ENCODE measurements at places on chromosomes 5 and 9.

DNA sequence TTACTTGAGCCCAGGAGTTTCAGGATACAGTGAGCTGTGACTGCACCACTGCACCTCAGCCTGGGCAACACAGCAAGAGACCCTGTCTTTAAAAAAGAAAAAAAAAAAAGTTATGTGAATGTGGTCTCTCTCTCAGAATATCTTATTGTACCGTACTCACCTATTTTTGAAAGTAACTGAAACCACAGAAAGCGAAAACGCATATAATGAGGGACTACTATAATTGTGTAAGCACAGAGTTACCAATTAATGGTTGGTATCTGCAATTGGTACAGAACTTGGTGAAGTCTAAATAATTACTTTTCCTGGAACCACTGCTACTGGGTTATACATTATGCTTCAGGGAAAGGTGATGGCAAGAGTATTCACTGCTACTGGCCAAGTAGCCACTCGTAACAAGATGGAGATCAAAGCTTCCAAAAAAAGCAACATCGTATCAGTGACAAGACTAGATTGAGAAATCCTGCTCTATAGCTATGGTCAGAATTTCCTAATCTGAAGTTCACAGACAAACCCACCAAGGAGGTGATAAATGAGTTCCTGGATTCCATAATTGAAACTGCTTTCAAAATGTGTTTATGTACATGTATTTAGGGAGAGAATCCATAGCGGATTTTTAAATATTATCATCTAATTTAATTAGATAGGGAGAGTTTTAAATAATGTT lies 82.7 kb downstream of the NR6A1 start:
- DNase-seq: no peak

DNA sequence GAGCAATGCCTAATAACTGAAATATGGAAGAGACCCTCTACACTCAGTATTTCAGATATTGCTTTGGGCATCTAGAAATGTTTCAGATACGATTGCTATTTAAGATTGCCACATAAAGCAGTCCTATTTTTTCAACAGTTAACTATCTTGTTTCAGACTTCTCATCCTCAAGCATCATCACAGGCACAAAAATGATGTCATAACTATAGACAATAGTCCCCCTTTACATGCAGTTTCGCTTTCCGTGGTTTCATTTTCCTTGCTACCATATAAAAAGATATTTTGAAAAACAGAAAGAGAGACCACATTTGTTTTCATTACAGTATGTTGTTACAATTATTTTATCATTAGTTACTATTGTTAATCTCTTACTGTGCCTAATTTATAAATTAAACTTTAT lies 347.4 kb downstream of the NDUFS4 start:
- DNase-seq: no peak

DNA sequence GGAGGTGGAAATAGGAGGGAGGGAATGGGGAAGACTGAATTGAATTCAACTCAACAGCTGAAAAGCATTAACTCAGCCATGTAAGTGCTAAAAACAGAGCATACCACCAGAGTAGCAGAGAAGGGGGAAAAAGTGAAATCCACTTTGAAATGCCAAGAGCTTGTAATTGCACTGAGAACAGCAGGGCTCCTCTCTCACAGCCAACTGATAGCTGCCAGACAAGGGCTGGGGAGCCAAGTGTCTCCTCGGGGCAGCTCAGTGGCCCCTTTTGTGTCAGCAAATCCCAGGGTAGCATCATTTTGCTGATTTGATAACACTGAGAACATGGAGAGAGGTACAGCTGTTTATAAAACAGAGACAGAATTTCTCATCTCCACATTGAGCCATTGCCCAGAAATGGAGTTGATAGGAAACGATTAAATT lies 182.5 kb downstream of the FRMD3 start:
- DNase-seq: no peak

- no peak for DNase-seq
Observed at GRCh38 chr5:105773241-105773640, 1897.5 kb downstream of the EFNA5 start.

- no peak for DNase-seq
Observed at GRCh38 chr9:14535161-14535955, 157.9 kb downstream of the ZDHHC21 start.

GRCh38 chr9:123643518-123643917 lies 286.4 kb downstream of the DENND1A start:
- no peak for DNase-seq

DNA sequence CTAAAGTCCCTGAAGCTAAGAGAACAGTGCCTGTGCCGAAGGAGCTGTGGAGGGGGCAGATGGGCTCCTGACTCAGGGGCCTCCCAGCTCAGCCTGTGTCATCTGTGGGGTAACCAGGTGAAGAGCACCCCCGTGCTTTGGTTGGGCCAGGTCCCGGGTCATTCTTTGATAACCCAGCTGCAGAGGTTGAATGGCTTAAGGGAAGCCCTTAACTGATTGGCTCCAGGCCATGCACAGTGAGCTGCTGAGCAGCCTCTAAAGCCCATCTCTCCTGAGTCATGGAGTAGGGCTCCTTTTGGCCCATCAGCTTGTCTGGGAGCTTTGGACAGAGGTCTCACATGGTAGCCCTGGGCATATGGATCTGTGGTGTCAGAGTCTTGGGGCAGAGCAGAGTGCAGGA lies 28.7 kb downstream of the COL27A1 start:
- DNase-seq: no peak

GRCh38 chr5:7422316-7423106 lies 26.6 kb downstream of the ADCY2 start:
- no peak for DNase-seq

DNA sequence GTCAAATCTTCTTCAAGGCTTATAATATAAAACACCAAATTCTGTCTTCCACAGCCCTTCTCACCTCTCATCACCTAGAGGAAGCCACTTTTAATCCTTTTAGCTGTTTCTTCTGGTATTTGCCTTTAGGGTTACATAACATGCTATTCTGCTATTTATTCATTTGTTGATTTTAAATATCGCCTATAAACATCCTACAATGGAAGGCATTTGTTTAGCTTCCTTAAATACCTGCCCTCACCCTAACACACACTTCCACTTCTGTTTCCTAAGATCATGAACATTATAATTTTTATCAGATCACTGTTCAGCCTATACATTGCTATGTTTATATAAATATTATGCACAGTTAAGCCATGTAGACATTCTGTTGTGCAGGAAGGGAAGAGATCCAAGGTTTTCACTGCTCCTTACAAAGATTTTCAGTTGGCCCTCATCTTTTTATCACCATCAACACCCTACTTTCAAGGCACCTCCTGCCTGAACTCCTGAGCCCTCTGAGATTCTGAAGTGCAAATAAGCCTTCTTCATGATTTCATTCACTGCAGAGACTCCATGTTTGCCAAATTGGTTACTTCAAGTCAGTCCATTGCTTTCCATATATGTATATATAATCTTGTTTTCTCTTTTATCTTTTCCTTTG lies 356.9 kb upstream of the ACTBL2 start:
- DNase-seq: no peak

DNA sequence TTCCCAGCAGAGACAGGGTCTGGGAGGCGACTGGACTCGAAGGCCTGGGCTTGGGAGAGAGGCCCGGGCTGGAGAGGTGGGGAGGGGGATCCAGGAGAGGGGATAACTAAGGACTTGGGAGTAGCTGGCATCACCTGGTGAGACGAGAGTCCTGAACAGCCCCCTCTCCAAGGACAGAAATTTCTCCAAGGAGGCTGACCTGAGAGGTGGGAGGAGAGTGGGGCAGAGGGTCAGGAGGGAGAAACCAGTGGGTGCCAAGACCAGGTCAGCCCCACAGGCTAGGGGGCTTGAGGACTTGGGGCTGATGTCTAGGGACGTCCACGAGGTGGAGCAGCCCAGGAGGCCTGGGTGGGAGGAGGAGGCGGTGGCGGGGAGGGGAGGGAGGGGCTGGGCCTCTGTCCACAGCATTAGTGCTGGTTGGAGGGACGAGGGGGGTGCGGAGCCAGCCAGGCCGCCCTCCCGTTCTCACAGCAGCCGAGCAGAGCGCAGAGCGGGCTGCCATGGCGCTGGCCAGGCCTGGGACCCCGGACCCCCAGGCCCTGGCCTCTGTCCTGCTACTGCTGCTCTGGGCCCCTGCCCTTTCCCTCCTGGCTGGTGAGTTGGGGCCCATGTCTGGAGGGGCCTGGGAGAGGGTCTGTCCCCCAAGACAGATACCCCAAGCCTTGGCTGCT lies at the start of gene CRB2:
CRB2 (plus strand) TSS at position 437 of the 671 bp plus-strand sequence; CDS start at position 501, 64 bp downstream.
- no peak for DNase-seq

DNA sequence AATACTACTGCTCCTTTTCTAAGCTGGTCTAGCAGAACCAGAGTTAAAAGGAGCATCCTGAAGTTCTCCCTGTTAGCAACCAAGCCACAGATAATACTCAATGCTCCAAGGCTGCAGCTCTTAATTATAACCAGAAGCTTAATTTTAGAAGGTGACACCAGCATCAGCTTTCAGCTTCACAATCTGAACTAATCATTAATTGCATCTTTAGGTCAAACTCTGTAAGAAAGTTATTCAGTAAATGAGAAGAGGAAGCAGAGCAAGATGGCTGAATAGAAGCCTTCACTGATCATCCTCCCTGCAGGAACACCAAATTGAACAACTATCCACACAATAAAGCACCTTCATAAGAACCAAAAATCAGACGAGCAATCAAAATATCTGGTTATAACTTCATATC lies 38.5 kb downstream of the APBA1 start:
- DNase-seq: no peak

GRCh38 chr5:132439521-132440089 lies 51.0 kb downstream of the IRF1 start:
- peak; percentile 83 for DNase-seq

GRCh38 chr5:821504-821903 lies 29.3 kb downstream of the ZDHHC11 start:
- no peak for DNase-seq

- DNase-seq: no peak
Observed at GRCh38 chr5:168765551-168766425, 186.6 kb upstream of the PANK3 start.

DNA sequence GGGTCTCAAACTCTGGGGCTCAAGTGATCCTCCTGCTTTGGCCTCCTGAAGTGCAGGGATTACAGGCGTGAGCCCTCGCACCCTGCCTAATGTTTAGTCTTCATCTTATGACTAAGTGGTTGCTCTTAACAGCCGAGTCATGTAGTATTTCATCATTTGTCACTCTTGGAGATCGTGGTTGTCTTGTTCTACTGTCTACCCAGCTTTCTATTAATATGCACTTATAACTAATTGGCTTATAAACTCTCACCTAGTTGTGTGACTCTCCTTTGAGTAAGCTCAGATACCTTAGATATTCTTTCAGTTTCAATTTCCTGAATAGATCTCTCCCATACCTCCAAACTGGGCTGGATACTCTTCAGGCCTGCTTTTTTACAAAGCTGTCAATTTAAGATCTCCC lies 19.9 kb downstream of the SLC44A1 start:
- DNase-seq: no peak
